MCF 10A (cell line): ENCODE measurements at places on chromosomes 1 and 21.

GRCh38 chr1:214464445-214465287, 86.7 kb downstream of the PTPN14 start:
- no peak for DNase-seq

GRCh38 chr1:241531195-241532161, 700 bp upstream of the KMO start:
- peak; percentile 91 for DNase-seq

- no peak for DNase-seq
These were observed 7.1 kb upstream of the DIRAS3 start for GRCh38 chr1:68057564-68057963.

- no peak for DNase-seq
These were observed 6.1 kb upstream of the FNDC7 start for GRCh38 chr1:108706643-108707042.

- no peak for DNase-seq
These were observed 261.9 kb downstream of the VAV3 start for GRCh38 chr1:107702946-107703571.

DNA sequence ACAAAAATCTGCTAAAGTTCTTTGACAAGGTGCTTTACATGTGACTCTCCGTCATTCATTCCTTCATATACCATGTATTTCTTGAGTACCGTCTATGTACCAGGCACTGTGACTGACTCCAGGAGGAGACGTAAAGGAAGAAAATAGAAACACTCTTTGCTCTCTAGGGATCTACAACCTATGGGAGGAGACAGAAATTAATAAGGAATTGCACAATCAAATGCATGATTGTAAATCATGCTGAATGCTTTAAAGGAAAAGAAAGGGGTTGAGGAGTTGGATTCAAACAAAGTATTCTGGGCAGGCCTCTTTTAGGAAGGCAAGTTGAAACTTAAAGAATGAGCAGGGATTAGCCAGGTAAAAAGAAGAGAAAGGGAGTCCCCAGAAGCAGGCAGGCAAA, 239.1 kb upstream of the FGGY start:
- DNase-seq = no peak

- DNase-seq = no peak
These were observed 6.0 kb downstream of the NASP start for GRCh38 chr1:45589861-45590260.

- no peak for DNase-seq
These were observed 21.1 kb downstream of the COL11A1 start for GRCh38 chr1:103087256-103087655.

DNA sequence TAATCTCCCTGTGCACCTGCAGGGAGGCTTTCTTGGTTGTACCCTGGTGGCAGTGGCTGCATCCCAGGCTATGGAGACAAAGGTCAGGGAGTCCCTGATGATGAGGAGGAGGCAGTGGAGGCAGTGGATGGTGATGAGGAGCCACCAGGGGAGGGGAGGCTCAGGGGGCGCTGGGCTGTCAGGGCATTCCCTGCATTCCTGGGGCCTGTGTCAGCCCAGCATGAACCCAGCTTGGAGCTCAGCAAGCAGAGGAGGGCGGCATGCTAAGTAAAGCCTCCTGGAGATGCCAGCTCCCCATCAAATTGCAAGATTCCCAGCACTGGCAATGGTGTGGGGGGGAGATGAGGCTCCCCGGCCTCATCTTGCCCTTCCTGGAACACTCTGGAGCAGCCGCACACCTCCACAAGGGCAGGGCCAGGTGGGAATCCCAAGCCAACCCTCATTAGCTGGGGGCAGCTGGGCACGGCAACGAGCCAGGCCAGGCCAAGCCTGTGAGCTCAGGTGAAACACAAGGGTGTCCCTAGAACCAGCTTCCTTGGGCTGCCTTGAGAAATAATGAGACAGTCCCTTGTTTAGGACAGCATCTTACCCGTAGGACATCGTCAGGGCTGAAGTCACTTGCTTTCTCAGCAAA, 469.5 kb downstream of the MATN1 start:
- no peak for DNase-seq

DNA sequence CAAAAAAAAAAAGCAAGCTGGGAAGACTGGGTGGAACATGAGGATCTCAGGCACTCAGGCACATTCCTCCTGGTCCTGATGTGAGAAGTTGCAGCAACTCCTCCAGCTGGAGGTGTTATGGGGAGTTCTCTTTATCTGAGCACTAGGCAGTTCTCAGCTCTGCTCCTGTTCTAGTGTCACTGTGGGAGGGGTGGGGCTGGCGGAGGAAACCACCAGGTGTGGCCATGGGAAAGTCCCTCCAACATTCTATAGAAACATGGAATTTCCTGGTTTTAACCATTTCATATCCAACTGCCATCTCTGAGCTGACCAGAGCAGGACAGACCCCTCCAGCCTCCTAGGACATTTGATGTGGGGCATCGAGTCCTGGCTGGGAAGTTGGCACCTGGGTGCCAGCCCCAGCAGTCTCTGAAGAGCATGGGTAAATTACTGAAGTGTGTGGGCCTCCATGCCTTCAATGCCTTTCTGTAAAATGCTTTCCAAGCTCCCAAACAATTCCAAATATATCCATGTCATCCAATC, 804 bp upstream of the IKBKE start:
- DNase-seq = peak; percentile 57

DNA sequence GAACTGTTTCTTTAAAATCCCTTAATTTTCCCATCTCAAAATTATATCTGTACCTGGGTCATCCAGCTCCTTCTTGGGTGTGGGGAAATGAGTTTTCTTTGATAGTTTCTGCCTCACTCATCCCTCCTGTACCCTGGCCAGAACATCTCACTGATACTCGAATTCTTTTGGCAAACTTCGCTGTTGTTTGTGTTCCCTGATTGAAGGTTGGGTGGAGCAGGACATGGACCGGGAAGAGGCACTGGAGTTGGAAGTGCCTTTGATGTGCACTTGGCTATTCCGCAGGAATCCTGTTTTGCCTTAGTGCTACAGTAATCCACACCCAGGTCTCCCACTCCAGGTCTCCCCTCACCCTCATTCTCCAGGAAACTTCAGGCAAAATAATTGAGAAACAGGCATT, 11.2 kb downstream of the MINDY1 start:
- no peak for DNase-seq

DNA sequence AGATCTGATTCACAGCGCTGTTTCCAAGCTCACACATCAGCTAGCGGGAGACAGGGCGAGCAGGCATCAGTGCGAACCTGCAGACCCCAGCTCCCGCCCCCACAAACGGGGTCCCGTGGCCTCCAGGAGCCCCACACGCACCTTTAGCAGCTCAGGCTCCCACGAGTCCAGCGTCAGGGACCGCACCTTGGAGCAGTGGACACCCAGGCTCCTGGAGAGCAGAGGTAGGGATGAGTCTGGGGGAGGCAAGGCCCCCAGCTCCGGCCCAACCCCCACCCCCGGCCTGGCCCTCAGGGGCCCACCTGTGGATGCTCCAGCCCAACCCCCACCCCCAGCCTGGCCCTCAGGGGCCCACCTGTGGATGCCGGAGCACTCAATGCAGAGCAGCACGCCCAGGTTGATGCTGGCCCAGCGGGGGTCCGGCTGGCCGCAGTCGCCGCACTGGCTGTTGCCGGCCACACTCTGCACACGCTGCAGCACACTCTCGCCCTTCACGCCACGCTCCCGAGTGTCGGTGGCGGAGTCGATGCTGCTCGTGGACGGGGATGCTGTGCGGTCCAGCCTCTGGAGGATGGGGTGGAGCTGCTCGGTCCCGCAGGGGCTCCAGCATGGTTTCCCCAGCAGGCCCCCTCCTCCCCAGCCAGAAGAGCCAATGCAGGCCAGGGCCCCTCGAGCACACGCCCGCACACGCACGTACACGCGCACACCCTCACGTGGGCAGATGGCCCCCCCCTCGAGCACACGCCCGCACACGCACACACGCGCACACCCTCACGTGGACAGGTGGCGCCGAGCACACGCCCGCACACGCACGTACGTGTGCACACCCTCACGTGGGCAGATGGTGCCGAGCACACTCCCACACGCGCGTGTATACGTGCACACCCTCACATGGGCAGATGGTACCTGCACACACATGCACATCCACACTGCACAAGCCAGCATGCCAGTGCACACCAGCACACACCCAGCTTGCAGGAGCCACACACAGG, 11.4 kb downstream of the ACAP3 start:
- DNase-seq = no peak

GRCh38 chr1:28195780-28196179, 19.3 kb upstream of the PTAFR start:
- no peak for DNase-seq

DNA sequence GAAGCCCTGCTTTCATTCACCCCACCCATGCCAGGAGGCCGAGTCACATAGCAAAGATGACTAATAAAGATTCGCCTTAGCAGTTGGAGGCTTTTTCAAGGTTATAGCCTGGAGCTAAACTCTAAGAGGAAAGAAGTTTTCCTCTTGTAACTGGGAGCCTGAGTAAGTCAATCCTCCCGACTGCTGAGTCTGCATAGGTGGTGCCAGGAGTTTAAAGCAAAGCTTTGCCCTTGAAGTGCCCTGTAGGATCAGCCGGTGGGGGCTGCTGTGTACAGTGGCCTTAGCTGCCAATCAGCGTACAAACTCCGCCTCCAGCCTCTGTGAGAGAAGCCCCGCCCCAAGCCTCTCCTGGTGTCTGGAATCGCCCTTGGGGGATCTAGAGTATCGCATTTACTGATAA, 147.5 kb upstream of the SPATA6 start:
- peak; percentile 64 for DNase-seq

DNA sequence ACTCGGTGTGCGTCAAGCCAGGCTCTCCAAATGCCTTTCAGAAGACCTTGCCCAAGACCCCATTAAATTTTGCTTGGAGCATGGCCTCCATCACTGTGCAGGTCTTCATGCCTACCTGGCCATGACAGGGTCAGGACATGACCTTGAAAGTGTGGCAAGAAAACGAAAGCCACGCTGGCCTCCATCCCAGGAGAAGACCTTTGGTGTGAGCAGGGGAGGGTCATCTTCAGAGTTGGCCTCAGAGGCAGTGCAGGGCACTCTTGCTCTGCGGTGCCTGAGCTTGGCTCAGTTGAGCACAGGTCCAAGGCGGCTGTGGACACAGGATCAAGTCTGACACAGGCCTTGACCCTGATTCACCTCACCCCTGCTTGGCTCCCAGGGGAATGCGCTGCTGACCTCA, 181.4 kb upstream of the TMEM51 start:
- no peak for DNase-seq

GRCh38 chr1:175933801-175934200, 190.4 kb upstream of the TNR start:
- peak; percentile 8 for DNase-seq

DNA sequence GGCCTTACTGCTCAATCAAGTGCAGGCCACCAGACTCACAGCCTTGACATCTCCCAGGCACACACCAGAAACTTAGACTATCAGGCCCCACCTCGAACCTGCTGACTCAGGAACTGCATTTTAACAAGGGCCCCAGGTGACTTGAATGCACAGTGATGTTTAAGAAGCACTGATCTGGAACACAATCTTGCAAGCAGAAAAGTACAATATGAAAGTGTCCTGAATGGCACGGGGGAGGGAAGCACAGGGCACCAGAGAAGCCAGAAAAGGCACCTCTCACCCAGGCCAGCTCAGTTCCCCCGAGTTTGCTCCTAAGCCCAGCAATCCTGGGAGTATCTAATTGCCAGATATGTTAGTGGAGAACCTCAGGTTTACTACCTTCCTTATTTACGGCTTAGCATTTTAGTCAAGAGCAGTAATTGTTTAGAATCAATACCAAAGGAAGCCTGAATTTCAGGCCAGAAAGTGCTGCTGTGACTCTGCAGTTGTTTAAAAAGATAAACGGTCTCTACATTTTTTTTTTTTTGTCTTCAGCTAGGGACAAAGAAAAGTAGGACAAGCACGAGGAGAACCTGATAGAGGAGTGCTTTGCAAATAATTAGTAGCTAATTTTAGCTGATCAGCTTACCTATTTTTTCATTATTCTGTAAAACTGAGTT, 50.9 kb upstream of the CDC42BPA start:
- DNase-seq = no peak

- DNase-seq = no peak
These were observed 4.3 kb upstream of the C1orf115 start for GRCh38 chr1:220685879-220686278.

DNA sequence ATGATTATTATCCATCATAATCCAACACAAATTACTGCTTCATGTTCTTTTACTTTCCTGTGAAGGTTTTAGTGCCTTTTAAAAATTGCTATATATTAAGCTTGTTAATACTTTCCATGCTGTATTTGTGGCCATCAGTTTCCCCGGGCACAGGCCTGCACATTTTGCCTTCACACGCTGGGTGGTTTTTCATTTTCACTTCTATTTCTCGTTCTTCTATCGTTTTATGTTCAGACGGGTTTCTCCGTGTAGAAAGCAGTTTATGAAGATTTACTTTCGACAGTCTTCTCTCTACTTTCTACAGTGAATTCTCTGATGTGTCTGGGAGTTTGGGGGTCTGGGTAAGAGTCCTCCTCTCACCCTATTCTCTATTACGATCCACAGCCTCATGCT, 9.5 kb downstream of the RUNX3 start:
- no peak for DNase-seq

DNA sequence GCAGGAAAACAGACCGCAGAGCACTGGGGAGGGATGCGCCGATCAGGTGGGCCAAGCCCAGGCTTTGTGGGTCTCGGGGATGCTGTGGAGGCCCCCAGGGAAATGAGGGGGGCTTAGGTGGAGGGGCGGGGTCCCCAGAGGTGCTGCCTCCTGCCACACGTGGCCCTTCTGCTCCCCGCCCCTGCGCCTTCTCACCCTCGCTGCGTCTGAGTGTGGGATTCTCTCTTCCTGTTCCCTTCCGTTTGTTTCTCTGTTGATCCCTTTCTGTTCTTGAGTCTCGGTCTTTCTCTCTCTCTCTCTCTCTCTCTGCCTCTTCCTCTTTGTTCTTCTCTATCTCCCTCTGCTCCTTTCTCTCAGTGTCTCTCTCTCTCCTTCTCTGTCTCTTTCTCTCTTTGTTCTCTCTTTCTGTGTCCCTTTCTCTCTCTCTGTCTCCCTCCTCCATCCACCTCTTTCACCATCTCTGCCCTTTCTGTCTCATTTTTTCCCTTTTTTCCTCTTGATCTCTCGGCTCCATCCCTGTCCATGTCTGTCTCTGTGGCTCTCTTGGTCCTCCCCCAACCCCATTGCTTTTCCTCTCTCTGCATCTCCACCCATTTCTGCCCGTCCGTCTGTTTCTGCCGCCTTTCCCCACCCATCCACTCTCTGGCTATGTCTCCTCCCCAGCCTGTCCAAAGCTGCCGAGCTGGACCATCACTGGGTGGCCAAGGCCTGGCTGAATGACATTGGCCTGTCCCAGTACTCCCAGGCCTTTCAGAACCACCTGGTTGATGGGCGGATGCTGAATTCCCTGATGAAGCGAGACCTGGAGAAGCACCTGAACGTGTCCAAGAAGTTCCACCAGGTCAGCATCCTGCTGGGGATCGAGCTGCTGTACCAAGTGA, 52.4 kb upstream of the TMEM51 start:
- DNase-seq = no peak

- DNase-seq = no peak
These were observed 801 bp upstream of the GORAB start for GRCh38 chr1:170530972-170531757.

GRCh38 chr1:87103074-87103473, 188.6 kb downstream of the HS2ST1 start:
- DNase-seq = no peak
